ENCODE measurements at places on chromosomes 5 and 9. TPM values are rescaled to one million over a fixed set of nuclear protein-coding genes. Genes with fewer than 3 reads are reported as not detected.

Gene DNLZ
- polyA plus RNA-seq, result 3.7 TPM

DNA sequence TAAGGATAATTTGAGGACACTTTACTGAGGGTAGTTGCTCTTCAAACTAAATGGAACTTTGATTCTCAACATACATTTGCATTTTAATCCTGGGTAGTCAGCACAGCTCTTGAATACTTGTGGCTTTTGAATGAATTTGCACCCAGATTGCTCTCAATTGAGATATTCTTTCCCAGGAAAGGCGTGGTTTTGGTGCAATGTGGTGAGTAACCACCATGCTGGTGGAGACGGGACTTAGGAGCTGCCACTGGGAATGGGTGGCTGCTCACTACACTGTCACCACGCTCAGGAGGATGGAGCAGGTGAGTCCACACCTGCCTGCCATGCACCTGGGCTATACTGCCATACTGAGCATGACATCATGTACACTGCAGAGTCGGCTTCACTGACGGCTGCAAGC lies 99.2 kb downstream of the IRX1 start:
- no peak for DNase-seq

DNA sequence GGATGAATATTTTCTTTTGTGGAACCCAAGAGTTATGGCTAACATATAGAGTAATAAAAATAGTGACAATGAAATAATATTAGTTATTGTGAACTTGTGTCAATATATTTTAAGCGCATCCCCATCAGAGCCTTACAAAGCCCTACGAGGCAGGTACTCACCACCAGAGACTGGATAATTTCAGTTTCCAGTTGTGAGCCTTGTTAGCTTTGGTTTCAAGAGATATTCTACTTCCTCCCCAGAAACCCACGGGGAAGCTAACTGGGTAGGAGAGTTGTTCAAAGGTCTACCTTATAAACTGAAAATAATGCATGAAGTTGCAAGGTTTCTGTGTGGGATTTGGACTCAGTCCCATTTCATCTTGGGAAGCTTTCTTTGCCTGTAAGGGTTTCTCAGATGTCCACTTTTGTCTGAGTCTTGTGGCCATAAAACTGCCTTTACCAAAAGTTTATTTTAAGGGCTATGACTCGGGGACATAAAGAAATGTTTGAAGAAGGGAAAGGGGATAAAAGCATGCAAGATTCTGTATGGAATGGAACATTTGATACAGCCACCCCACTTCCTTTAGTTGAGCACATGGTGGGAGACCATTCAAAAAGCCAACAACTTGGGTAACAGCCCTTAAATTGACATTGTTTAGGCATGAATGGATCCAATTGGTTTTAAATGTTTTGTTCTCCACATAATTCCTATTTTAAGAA lies 57.4 kb upstream of the ANKRD55 start:
- no peak for DNase-seq

DNA sequence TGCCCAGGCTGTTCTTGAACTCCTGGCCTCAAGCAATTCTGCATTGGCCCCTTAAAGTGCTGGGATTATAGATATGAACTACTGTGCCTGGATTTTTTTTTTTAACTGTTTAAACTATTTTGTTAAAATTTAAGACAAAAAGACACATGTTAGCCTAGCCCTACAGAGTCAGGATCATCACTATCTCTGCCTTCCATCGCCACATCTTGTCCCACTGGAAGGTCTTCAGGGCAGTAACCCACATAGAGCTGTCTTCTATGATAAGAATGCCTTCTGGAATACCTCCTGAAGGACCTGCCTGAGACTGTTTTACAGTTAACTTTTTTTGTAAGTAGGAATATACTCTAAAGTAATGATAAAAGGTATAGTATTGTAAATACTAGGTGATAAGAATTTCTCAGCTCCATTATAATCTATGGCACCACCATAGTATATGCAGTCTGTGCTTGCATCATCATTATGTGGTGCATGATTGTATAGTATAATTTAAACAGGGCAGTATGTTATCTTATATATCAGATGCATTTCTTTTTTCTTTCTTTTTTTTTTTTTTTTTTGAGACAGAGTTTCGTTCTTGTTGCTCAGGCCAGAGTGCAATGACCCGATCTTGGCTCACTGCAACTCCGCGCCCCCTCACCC lies 52.7 kb downstream of the DENND4C start:
- no peak for DNase-seq

GRCh38 chr5:79842006-79842881 lies 148.8 kb downstream of the MTX3 start:
- DNase-seq, result no peak

DNA sequence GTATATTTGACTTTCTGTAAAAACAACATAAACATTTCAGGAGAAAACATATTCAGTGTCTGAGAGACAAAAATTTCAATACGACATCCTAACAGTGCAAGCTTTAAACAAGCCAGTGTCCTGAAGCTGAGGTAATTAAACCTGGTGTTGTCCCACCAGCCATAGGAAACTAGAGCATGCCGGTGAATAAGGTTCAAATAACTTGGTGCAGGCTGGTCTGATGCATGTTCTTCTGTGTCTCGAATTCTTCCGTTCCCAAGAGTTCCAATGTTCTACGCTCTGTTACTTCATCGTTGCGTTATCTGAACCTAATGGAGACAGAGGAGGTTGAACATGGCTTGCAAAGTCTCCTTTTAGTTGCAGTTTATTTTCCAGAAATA lies 48.9 kb downstream of the ADAMTS16 start:
- DNase-seq, result no peak

- DNase-seq, result peak; percentile 83
Measured at GRCh38 chr5:65480306-65480865, 1.3 kb downstream of the ADAMTS6 start.

Gene PCBD2
- polyA plus RNA-seq, result 4.8 TPM

DNA sequence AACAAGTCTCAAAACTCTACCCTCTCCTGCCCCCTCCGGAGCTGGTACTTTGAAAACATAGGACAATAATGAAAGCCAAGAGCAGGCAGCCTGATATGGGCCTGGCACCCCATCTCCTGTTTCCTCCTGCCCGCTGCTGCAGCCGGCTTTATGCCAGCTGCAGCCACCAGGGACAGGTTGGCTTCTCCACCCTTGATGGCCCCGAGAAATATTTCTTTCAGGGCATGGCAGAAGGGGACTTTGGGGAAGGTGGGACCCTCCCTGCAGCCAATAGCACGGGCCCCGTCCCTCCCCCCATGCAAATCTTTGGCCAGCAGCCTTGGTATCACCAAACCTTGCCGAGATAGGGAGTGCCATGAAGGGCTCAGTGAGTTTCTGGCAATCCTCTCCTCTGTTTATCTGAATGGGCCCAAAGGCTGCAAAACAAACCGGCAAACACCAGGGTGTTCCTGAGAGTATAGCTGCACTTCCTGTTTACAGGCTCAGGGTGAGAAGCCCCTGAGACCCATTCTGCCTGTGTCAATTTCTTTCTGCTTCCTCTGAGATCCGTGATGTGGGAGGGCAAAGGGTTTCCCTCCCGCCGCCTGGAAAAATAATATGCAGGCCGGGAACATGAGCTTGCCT lies 73.4 kb upstream of the BOD1 start:
- DNase-seq, result no peak

- DNase-seq, result no peak
Measured at GRCh38 chr5:64594601-64595000, 88.8 kb downstream of the RGS7BP start.

DNA sequence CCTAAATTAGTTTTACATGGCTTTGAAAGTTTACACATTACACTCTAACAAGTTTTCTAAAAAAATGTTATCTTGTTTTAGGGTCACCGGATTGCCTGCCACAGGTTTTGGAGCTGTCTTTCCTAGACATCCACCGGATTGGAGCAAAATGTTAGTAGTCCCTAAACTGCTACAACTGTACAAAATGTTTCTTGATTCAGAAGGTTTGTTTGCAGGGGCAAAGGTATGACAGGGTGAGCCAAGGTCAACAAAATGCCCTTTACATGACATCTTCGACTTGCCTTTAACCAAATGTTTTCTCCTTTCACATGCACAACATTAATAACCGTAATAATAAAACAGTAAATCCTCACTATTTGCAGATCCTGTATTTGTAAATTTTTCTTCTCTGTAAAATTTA lies 37.2 kb downstream of the CFAP95 start:
- no peak for DNase-seq

DNA sequence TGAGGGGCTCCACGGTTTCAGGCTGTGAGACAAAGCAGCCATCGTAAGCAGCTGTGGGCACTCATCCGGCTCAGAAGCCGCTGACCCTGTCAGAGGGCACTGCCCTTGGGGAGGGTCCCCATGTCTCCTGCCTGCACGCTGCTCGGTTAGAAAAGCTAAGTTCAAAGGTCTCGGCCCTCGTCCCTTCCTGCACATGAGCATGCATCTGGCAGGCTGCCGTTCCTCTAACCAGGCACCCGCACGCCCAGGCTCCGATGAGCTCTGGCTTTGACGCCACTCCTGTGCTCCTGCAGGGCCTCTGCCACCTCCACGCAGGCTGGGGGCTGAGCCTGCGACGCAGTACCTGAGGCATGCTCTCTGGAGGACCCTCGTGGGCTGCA lies 51.3 kb downstream of the NKD2 start:
- DNase-seq, result no peak

Gene LCN1
- polyA plus RNA-seq, result not detected

Gene TBC1D13
- 27.4 TPM for polyA plus RNA-seq

- DNase-seq, result no peak
Measured at GRCh38 chr5:166594567-166594966, 1696.9 kb upstream of the WWC1 start.

GRCh38 chr9:86828631-86829030 lies 118.7 kb downstream of the GAS1 start:
- no peak for DNase-seq

Gene DCTN4
- polyA plus RNA-seq, result 61.1 TPM

Gene CYLC2
- not detected for polyA plus RNA-seq

Gene ENG
- polyA plus RNA-seq, result 17.2 TPM

GRCh38 chr5:109329333-109330237 lies 80.2 kb downstream of the PJA2 start:
- peak; percentile 61 for DNase-seq

- DNase-seq, result no peak
Measured at GRCh38 chr9:79300068-79300467, 271.7 kb upstream of the TLE4 start.

- DNase-seq, result no peak
Measured at GRCh38 chr5:159412284-159413046, 82.2 kb upstream of the IL12B start.

Gene BARHL1
- not detected for polyA plus RNA-seq

Gene SCGB3A2
- not detected for polyA plus RNA-seq

Gene AGXT2
- polyA plus RNA-seq, result not detected

DNA sequence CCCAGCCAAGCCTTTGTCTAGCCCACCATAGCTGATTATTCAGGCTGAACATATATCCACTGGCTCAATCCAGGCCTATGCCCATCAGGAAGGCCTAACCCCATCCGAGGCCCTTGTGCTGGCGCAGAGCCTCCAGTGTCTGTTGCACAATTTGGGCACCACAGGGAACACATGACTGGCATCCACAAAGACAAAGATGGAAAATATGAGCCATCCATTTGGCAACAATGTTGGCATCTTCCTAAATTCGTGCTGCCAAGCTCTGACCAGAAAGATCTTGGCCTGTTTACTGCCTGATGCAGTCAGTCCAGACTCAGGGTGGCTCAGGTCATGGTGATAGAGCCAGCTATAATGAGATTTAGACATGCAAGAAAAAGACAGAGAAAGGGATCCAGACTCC lies 233.8 kb downstream of the PIK3R1 start:
- no peak for DNase-seq

GRCh38 chr9:83505282-83505681 lies 32.9 kb downstream of the FRMD3 start:
- no peak for DNase-seq

DNA sequence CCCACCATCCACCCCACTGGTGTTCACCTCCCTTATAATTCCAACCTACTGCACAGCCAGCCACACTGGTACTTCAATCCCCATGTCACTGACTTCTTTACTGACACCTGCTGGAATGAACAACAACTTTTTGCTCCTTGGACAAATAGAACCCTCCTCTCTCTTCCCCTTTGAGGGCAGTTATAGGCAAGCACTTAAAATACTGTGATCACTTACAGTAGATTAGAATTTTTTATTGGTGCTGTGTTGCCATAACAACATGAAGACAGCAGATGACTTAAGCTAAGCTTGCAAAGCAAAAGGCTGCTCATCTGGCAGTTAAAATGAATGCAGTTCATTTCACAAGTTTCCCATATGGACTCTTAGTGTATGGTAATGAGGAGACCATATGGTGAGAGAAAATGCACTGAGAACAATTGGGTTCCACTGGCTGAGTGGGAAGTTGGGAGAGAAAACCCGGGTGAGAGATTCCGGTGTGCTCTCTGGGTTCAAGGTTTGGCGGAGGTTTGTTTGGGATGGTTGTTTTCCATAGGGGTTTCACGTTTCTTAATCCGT lies 374.3 kb downstream of the EBF1 start:
- DNase-seq, result no peak

All from AG04450 (cell line).